ENCODE measurements at places on chromosomes 6 and 20.

DNA sequence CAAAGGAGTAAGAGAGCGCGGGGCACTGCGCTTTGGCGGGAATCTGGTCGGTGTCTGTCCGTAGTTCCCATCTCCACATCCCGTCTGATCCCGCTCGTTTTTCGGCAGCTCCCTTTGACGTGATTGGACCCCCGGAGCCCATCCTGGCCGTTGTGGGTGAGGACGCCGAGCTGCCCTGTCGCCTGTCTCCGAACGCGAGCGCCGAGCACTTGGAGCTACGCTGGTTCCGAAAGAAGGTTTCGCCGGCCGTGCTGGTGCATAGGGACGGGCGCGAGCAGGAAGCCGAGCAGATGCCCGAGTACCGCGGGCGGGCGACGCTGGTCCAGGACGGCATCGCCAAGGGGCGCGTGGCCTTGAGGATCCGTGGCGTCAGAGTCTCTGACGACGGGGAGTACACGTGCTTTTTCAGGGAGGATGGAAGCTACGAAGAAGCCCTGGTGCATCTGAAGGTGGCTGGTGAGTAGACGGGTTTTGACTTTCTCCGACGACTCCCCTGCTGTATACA, 1.4 kb downstream of the BTN1A1 start:
- DNase-seq, result peak; percentile 12

DNA sequence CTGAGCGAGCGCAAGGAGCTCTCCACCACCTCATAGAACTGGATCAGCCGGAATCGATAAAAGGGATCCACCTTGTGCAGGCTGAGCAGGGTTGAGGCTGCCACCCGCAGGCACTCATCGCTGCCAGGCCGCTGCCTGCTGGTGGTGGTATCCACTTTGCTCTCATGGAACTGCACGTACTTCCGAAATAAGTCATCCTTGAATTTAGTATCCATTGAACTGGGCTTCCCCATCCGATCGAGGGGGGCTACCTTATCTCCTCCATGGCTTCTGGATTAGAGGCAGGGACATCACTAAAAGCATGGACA, 7.1 kb downstream of the SPATA2 start:
- DNase-seq, result no peak

- peak; percentile 62 for DNase-seq
Measured at GRCh38 chr20:50870561-50871161, 60.6 kb downstream of the ADNP start.

- DNase-seq, result no peak
Measured at GRCh38 chr6:79404261-79404660, 133.0 kb downstream of the LCA5 start.

DNA sequence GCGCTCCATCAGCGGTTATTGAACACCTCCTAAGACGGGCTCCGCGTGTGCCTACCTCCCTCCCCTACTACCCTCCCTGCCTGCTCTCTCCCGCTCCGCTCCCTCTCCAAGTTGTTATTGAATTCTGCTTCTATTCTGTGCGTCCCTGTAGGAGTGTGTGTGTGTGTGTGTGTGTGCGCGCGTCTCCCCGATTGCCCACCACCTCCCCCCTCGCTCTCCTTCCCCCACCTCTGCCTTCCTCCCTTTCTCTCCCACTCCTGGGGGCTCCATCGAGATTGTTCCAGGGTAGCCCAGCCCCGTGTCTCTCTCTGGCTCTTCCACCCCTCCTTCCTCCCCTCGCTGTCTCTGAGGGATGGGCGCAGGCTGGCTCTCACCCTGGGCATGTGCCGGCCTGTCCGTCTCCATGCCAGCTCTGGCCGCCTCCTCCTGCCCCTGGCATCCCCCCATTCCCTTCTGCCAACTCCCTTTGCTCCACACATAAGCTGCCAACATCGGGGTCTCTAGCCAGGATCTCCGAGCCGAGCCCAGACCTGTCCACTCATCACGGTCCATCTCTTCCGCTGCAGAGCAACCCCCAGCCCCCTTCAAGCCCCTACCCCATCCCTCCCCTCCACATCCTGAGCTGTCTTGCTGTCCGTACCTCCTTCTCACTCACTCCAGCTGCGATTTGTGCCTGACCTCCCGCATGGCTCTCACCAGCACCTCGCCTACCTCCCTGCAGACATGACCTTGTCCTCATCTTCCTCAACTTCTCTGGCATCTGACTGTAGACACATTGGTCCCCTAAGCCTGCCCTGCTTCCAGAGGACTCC, 68.5 kb downstream of the SRC start:
- DNase-seq, result no peak
